ENCODE measurements at places on chromosomes 12 and 14.

DNA sequence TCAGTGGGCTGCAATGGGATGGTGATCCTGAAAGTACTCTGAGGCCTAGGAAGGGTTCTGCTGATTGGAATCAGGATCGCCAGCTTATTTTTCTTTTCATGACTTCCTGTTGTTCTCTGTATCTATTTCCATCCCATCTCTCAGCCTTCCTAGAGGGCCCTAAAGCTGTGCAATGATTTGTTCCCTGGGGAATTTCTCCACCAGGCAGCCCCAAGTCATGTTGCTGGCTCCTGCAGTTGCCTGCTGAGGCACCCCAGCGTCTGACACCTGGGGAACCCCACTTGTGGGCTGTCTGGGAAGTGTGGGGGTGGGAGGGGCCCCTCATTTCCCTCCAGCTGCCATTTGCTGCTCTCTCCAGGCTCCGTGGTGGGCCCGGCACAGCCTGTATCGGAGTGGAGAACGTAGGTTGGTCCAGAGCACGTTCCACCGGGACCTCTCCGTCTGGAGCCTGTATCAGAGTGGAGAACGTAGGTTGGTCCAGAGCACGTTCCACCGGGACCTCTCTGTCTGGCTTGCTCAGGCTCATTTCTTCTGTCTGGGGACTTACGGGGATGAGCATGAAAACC lies 138.3 kb downstream of the TSPAN9 start:
- no peak for DNase-seq

DNA sequence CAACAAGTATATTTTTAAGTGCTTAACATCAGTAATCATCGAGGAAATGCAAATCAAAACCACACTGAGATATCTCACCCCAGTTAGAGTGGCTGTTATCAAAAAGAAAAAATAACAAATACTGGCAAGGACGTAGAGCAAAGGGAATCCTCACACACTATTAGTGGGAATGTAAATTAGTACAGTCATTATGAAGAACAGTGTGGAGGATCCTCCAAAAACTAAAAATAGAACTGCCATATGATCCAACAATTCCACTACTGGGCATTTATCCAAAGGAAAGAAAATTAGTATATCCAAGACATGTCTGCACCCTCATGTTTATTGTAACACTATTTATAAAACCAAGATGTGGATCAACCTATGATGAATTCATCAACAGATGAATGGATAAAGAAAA lies 149.0 kb upstream of the PWP1 start:
- no peak for DNase-seq

DNA sequence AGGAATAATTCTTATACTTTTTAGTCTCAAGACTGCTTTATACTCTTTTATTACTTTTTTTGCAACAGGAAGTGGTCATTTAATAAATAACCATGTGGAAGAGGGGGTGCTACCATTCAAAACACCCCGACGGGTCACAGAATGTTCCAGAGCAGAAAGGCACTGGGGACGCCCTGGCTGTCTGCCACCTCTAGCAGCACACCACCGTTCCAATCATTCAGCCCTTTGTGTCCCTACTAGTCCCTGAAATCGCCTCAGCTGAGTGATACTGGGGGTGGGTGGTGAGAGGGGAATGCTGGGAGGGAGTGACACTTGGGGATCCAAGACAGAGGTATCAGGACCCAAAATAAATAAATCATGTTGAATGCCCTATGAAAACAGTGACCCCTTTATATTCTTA lies 52.4 kb downstream of the MON2 start:
- no peak for DNase-seq

DNA sequence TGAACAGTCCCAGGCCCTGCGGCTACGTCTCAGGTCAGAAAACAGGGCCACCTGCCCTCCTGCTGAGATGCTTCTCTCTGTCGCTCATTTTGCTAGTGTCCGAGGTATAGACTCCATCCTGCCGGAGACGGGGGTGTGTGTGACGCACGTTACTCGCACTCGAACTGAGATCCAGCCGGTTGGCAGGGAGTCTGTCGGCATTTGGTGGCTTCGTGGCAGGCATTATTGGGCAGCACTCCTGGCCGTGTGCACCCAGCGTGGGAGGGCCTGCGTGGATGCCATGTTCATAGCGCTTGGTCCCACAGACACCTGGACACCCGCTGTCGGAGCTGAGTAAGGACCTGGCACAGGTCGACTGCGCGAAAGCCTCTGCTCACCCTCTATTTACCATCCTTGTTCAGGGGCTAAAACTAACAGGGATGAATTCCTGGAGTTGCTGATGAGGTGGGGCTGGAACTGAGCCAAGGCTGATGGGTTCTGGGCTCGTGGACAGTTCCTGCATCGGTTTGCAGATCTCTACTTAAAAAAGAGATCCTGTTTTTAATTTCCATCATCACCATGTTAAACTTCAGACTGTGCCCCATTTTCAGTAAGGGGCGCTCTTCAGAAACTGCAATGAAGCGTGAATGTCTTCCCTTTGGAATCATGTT lies 28.6 kb downstream of the AACS start:
- DNase-seq: no peak

- DNase-seq: no peak
Observed at GRCh38 chr14:64728106-64728505, 23.9 kb downstream of the PLEKHG3 start.

DNA sequence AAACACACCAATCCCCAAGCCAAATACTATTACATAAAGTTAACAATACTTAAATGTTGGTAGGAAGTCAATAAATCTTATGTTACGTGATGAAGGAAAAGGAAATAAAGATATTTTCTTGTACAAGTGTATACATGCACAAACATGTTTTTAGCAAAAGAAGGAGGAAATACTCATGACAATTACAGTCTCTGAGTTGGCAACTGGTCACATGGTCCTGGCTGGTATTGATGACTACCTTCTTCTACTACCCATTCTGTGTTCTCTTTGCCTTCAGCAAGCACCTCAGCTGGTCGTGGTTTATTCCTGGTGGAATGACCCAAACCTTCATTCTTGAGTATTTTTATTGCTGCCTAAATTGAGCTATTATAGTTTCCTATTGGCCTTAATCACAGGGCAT lies 84.8 kb downstream of the PLBD1 start:
- DNase-seq: no peak
